ENCODE measurements at places on chromosomes 13 and 19.

- DNase-seq: no peak
Observed at GRCh38 chr19:50553134-50553703, 15.0 kb downstream of the LRRC4B start.

DNA sequence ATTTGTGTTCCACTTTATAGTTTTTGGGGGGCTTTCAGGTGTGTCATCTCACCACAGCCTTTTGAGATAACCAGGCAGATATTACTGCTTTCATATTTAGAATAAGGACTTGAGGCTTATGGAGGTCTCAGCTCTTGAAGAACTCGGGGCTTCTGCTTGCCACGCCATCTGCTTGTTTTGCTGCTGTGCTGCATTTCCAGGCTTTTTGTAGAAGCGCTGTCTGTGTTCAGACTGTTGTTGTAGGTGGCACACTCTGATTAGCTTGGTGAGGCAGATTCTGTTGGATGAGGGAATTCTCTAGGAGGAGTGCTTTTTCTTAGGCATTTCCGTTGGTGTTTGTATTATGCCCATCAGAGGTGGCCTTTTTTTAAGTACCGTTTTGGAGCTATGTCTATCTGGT, 57.2 kb downstream of the WASF3 start:
- no peak for DNase-seq

DNA sequence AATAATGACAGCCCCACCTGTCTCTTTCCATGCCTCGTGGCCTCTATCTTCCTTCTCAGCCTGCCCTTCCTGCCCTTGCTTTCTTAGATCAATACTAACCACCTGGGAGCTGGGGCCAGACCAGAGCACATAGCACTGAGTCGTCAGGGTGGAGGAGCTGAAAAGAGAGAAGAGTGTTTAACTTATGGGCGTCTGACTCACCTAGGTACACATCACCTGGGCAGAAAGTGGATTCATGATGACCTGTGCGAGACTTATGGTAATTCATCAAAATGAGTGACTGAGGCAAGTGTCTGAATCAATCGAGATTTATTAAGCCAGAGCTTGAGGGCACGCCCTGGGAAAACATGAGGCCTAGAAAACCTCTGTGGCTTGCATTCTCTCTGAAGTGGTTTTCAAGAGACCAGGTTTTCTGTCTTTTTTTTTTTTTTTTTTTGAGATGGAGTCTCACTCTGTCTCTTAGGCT, 19.2 kb downstream of the CEACAM6 start:
- no peak for DNase-seq

DNA sequence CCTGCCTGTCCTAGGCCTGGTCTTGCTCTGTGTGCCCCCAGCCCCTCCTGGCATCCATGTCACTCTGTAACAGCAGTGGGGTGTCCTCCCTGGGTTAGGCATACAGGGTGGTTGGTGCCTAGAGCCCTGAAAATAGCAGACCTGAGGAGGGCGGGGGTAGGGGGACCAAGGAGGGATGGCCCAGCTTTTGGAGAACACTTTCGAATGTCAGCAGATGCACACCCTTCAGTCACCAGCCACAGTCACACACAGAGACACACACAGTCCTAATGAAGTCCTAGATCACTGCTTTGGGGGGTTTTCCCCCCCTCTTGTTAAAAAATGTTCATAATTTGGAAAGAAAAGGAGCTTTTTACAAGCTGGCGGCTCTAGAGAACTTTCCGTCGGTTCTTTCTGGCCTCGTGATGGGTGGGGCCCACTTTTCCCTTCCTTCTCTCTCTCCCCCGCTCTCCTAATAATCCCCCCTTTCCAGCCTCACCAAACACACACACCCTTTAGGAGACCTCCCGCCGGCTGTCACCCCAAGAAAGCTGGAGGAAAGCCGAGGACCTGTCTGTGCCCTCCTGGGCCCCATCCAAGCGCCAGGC, 47.9 kb downstream of the LYL1 start:
- no peak for DNase-seq

GRCh38 chr13:40313269-40314200, 352.9 kb downstream of the FOXO1 start:
- DNase-seq: no peak

DNA sequence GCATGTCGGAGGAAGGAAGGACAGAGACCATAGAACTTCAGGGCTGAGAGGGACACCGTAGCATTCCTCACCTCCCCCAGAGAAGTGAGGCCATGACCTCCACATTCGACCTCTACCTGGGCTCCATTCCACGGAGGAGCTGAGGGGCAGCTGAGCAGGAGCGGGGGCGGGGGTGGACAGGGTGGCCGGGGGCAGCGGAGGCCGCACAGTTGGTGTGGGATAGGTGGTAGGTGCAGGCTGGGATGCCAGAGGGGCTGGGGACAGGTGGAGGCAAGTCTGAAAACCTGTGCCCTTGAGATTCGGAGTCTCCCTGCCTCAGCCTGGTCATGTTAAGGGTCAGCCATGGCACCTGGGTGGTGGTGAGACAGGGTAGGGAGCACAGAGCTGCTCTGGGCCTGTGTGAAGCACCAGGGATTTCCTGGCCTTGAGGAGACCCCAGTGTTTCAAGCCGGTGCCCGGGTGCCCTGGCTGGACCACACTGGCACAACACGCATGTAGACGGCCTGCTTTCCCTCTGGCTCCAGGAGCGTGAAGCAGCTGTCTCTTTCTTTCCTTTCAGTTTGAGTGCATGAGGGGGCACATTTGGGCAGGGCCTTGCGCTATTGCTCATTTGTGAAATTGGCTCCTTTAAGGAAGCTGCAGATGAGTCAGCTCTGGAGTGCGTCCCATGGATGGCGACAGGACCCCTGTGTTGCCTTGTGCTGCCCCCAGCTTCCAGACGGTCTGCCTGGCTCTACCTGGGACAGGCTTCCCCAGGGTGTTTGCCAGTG, 51.8 kb downstream of the TSSK6 start:
- DNase-seq: peak; percentile 77

DNA sequence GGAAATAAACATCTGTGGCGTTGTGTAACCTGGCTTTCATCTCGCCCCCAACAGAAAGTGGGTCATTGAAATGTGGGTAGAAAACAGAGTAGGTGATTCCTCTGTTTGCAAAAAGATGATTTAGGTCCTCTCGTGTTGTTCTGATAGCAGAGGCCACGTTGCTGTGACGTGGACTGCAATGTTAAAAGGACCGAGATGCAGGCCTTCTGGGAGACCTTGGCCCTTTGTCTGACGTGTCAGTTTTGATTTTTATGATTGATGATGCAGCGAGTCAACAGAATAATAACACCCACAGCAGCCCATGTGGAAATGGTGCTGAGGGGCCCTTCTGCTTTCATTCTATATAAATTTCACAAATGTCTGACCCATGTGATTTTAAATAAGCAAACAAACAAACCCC, 68.9 kb downstream of the FGF9 start:
- no peak for DNase-seq

DNA sequence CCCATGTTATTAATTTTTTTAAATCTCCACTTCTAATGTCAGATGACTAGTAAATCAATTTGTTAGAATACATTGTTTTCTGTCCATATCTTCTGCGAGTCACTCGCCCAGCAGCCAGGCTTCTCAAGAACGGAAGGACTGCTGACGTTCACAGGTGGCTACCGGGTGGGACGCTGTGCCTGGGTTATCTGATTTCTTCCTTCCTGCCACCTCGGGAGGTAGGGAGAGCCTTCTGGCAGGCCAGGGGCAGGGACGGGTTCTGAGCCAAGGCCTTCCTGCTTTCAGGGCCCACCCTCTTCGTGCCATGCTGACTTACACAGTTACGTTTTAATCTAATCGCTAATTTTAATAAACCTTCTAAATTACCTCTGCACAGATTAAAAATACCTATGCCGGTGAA, 7.9 kb upstream of the C1QTNF9 start:
- DNase-seq: no peak

DNA sequence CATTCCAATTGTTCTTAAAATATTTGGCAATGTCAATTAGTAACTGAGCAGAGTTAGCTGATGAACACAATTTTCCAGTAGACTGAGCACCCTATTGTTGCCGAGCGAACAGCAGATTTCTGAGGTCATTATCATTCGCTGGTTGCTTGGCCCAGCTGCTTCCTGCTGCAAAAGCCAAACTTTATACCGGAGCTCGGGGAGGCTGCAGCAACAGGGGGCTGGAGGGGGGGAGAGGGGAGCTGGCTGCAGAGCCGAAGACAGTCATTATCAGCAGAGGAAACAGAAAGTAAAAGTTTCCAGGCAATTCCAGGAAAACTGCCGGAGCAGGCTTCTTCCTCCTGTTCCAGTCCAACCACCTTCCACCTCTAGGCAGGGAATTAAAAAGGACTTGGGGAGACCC, 77.9 kb downstream of the ZNF536 start:
- DNase-seq: no peak

DNA sequence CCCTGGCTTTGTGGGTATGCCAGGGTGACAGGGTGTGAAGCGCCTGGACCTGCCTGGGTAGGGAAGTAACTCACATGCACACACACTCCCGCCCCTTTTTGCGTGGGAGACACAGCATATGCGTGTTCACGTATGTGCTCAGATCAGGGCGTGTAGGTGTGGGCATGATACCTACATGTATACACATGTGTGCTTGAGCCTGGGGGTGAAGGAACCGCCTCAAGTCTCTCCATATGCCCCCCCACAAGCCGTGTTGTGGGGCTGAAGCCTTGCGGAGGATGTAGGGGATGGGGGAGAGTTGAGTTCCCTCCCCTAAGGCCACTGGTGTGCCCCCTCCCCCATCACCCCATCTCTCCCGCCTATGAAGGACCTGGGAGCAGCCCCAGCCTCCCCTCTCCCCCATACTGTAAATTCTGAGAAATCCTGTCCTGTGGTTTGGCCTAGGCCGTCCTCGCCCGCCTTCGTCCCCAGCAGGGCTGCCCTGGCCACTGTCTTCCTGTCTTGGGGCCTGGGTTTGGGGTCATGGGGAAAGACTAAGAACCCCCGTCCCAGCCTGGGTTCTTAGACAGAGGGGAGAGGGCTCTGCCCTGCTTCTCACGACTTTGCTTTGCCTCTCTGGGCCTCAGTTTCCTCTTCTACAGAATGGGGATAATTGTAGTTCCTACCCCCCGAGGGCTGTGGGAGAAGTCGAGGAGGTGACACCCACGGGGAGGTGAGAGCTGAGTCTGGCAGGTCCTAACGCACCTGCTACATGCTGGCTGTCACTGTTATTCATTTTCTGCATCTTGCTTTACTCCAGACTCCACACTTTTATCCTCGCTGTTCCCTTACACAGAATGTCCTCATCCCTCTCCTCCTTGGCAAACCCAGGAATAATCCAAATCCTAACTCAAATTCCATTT, 14.3 kb downstream of the ACTL9 start:
- no peak for DNase-seq

DNA sequence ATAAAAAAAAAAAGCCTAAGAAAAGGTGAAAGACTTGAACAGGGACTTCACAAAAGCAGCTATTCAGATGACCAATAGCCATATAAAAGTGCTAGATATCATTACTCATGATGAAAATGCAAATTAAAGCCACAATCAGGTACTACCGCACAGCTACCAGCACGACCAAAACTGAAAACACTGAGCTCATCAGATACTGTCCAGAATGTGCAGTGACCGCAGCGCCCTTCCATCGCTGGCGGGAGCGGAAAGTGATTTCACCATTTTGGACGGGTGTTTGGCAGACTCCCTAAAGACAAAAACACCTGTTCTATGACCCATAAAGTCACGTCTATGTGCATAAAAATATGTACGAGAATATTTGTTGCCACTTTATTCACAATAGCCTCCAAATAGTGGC, 60.7 kb downstream of the SLC6A16 start:
- no peak for DNase-seq

DNA sequence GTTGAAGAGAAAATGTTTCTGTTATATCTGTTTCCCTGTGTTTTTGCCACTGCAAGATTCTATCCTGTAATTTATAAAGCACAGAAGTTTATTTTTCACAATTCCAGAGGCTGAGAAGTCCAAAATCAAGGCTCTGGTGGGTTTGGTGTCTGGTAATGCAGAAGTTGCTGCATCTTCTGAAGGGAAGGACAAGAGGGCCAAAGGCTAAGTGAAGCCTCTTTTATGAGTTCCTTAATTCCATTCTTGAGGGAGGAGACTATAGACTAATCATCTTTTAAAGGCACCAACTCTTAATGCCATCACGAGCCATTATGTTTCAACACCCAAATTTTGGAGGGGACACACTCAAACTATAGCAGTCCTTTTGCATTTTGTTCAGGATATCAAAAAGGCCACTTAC, 34.1 kb upstream of the WDFY2 start:
- no peak for DNase-seq

DNA sequence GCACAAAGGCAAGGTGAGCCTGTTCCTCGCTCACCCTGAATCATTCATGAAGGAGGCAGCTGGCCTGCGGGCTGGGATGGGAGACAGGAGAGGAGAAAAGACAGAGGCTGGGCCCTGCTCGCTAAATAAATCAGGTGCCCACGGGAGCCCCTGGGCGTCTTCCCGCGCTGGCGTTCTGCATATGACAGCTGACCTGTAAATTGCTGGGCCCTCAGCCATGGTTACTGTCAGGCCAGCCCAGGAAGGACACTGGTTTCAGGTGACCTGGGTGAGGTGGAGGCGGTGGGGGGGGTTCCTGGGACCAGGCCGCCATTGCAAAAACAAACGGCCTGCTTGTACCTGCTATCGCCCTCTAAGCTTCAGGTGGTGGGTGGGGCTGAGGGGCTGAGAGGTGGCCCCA, 3.4 kb upstream of the PTBP1 start:
- DNase-seq: no peak

GRCh38 chr19:8703223-8703622, 4.6 kb upstream of the ACTL9 start:
- no peak for DNase-seq

Measured in aorta (tissue), 5 donors.